Stimulated activated CD8-positive, alpha-beta memory T cell treated with anti-CD3 and anti-CD28 coated beads, Interleukin-15, amount 100 ng/mL, for 24 hours (primary cell): ENCODE measurements at places on chromosomes 7 and 10.

- DNase-seq, result no peak
Observed at GRCh38 chr7:20153999-20154398, 63.2 kb downstream of the MACC1 start.

- no peak for DNase-seq
Observed at GRCh38 chr7:2616387-2617324, 15.1 kb upstream of the TTYH3 start.

GRCh38 chr10:126170776-126171175 lies 217.5 kb downstream of the ADAM12 start:
- no peak for DNase-seq

DNA sequence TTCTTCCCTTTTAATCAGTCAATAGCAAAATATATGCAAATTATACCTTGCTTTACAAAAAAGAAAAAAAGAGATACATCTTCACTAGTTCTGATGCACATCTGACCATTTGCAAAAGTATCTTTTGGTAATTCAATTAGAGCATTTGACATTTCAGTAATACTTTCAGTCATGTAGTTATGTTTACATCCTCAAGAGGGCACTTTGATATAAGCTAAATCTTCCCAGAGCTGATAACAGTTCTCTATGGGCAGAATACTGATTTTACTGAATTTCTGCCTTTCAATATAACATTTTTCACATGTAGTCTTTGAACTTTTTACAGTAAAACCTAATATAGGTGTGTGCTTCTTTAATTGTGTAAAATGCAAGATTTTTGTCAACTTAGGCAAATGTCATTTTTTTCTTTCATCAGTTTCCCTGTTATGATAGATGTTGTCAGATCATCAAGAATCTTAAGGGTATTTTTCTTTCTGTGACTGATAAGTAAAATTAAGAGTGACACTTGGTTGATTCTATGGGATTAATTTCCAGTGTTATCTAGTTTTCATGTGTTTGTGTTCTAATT lies 703.5 kb upstream of the SEMA3D start:
- DNase-seq, result no peak

DNA sequence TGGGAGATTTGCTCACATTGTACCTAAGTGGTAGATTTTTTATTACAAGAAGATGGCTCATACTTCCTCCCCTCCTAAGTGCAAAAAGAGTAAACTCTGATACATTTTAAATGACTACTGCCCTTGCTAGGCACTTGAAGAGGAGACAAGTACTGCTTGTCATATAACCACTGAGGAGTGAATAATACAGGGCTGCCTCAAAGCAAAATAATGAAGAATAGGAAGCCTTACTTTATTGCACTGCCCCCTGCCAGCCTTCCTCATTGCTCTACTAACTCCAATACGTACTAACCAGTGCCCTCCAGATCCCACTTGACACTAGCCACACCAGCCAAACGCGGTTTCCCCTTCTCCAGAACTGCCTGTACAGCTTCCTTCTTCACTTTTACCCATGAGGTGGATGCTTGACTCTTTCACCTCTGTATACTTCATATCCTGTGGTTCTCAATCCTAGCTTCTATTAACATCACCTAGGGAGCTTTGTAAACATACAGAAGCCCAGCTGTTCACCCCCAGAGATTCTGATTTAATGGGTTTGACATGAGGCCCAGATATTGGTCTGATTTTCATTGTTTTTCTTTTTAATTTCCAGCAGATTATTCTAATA lies 11.7 kb upstream of the MTERF1 start:
- DNase-seq, result no peak

- DNase-seq, result no peak
Observed at GRCh38 chr7:158570449-158571170, 17.0 kb downstream of the PTPRN2 start.

GRCh38 chr10:47024399-47025252 lies 113.4 kb downstream of the PTPN20 start:
- peak; percentile 31 for DNase-seq
